ENCODE measurements at places on chromosomes 5 and 9.

- DNase-seq = no peak
Measured at GRCh38 chr5:110209401-110209800, 517.1 kb downstream of the TMEM232 start.

GRCh38 chr5:95035891-95036685 is 248.8 kb downstream of the MCTP1 start:
- no peak for DNase-seq

- DNase-seq = no peak
Measured at GRCh38 chr5:44199408-44199807, 189.8 kb downstream of the FGF10 start.

- no peak for DNase-seq
Measured at GRCh38 chr5:107933326-107933725, 262.6 kb upstream of the EFNA5 start.

- no peak for DNase-seq
Measured at GRCh38 chr9:88661759-88662158, 126.8 kb downstream of the NXNL2 start.

- no peak for DNase-seq
Measured at GRCh38 chr5:132215329-132215728, 12.3 kb downstream of the P4HA2 start.

DNA sequence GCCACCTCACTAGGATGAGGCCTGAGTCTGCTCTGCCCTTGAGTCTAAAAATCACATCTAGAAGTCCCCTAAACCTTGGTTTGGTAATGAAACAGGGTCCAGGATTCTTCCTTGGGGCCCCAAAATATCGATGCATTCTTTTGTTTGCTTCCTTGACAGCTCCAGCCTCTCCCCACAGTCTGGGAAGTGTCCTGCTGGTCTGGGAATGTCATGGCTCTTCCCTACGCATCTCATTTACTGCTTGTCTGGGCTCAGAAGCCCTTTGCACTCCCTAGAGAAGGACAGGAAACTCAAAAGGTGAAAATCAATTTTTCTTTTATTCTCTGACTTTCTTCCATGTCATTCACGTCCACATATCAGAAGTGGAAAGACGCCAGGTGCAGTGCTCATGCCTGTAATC is 115.8 kb downstream of the DRD1 start:
- DNase-seq = no peak

DNA sequence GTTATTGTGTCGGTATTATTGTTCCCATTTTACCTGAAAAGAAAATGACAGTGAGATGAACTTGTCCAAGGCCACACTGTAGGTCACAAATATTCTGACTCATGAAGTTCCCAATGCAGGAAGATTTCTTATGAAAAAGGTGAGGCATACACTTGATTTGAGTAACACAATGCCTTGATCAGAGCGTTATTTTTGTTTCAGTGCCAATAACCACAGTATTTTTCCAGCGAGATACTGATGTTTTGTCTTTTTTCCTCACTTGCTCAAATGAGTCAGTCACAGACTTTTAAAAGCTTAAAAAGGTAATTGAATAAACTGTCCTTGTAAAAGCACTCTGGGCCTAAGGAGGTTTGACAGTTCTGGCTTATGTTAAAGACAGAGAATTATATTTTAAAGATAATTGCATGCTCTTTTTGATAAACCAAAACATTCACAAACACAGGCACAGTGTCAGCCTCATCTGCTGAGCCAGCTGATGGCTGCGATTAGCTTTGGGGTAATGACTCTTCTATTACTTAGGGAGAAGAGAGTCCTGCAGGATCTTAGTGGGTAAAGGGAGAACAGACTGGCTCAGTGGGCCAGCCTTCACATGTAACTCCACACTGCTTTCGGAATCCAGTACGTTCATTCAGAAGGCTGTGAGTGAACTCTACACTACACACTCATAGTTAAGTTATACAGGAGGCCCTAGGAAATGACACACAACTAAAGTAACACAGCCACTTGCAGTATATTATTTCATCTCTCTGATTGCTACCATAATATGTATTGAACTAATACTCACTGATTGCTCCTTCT is 165.5 kb upstream of the CD180 start:
- DNase-seq = no peak

DNA sequence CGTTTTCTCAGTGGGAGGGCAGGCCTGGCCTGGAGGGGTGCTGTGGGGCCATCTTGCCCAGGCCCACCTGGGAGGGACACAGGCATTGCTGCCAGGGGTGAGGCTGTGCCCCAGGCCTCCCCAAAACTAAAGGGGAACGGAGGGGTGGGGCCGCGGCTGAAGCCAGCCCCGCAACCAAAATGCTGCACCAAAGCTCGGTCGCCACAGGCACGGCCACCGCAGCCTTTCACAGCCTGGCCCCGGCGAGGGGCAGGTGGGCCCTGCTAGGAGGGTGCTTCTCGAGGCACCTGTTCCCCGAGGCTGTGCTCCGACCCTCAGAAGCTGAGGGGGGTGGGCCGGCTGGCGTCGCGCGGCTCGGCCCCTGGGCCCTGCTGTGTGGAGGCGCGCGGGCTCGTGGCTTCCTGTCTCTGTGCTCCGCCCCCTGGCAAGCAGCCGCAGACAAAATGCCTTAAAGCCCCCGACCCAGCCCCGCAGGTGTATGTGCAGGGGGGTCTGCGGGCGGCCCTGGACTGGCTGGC is 57.6 kb downstream of the JAK2 start:
- no peak for DNase-seq

DNA sequence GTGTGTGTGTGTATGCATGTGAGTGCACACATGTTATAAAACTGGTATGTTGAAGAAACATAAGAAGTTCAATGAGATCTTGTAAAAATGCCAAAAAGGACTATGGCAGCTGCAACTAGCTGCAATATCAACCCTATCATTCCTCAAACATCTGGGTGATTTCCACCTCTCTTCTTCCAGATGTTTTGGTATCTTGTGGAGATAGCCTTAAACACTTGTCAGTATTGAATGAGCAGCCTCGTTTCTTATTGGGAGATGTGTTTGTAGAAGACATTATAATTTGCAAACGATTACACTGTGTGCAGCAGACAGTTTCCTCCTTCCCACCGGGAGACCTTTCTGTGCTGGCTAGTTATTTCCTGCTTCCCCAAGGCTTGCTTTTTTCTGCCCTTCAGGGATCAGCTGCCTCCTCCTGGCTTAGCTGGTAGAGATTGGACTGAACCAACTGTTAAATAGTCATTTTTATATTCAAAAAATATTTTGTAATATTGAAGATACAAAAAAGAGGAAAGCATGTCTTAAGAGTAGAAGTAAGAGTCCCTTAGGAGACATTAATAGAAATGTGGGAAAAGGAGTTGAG is 168.4 kb upstream of the MPDZ start:
- no peak for DNase-seq

DNA sequence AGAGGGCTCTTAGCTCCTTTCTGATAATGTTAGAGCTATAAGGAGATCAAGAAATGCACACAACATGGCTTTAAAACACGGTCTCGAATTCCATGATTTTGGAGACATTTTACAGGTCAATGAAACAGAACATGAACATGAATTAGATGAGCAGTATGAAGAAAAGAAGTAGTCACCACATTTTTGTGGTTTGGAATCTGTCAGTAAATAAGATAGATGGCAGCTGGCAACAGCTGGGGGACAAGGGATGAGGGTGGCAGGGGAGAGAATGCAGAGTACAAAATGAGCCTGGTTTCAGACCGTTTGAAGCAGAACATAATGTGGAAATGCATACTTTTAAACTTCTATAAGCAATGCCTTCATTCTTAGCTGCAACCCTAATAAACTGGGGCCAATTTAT is 107.1 kb downstream of the OXCT1 start:
- DNase-seq = no peak

DNA sequence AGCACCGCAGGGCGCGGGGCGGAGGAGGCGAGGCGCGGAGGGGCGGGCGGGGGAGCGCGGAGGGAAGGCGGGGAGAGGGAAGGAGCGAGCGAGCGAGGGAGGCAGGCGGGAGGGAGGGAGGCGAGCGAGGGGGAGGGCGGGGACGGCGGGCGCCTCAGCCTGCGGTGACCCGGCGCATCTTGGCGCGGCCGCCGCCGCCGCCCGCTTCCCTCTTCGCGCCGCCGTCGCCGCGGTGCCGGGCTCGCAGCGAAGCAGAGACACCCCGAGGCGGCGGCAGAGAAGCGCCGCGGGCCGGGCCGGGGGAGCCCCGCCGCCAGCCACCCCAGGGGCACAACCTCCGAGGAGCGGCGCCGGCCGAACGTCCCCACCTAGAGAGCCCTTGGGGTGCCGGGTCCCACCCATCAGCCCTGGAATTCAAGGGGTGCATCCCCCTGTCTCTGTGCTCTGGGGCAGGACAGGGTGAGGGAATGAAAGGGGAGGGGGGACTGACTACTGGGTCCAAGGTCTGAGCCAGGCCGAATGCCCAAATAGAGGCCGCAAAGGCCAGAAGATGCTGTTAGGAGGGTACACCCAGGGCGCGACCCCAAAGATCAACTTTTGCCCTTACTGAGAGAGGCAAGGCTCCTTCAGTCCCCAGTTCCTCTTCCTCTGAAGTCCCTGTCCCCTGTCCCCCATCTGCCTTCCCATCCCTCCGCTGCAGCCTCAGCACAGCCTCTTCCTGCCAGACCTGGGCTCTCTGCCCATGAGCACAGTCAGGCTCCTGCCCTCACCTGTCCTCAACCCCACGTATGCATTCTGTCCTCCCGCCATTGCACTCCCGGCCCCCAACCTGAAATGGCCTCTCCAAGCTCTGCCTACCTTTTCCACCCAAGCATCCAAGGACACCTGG is at the start of gene ADAMTS2:
Gene ADAMTS2, minus strand, starts transcription at position 29 of the 889 bp plus-strand sequence. CDS start 133 bp downstream, outside the sequence.
- no peak for DNase-seq

DNA sequence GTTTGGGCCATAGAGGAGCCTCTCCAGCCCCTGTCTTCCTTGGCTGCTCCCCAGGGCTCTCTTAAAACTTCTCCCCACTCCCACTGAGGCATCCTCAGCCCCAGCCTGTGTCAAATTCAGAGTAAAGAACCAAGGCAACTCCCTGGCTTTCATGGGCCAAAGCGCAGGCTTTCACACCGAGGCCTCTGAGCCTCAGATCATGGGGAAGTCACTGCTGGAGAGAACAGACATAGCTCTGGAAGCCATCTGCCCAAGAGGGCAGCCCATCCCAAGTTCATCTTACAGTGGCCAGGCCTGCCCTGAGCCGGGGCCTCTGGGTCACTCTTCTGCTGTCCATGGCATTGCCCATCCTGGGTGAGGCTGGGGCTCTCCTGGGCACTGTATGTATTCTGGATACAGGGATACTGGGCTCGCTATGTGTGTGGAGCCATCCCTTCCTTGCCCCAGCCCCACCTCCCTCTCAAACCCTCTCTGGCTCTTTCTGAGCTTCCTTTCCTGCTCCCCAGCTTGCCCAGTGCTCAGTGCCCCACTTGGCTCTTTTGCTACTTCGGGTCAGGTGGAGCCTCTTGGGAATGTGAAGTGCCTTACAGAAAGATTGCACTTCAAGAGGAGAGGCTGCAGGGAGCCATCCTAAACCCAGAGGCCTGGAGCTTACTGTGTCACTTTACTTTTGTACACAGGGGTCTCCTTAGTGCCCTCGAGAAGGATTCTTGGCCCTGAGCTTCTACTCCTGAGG is 33.0 kb downstream of the TGFBI start:
- DNase-seq = no peak

GRCh38 chr5:14420101-14420811 is 161.3 kb upstream of the OTULINL start:
- no peak for DNase-seq

DNA sequence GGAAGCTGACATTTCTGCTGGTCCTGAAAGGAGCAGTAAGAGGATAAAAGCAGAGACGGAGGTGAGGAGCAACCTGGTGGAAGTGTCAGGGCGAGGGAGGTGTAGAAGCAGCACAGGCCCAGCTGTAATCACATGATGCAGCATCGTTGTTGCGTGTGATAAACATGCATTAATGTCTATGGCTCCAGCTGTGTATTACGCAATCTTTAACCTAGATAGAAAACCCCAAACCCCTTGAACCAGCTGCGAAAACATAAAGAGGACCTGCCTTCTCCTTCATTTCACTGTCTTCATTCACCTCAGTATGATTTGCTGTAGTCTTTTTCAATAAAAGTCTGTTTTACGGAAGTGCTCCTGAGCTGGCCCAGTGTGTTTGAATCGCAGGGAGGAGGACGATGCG is 162.9 kb downstream of the NTRK2 start:
- DNase-seq = no peak

DNA sequence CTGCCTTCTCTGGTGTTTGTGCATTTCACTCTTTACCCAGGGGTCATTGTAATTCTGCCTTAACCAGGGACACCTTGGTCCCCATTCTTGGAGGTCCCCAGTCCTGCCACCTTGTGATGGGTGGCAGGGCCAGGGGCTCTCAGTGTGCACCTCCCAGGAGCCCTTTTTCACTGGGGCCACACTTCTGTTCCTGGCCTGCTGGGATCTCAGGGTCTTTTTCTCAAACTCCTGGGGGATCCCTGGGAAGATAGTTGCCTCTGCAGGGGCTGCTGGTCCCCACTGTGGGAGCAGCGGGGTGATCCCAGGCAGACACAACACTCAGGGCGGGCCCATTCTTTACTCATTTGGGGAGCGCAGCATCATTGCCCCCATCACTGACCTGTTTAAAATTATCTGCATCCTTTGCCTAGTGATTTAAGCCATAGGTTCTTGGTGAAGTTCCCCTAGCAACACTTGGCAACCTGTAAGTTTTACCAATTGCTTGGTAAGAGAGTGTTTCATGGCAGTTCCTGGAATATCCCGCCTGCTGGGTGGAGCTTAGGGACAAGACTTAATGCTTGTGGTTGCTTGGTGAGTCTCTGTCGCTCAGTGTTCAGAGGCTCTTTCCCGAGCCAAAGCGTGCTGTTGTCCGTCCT is 15.7 kb downstream of the PHF2 start:
- no peak for DNase-seq

DNA sequence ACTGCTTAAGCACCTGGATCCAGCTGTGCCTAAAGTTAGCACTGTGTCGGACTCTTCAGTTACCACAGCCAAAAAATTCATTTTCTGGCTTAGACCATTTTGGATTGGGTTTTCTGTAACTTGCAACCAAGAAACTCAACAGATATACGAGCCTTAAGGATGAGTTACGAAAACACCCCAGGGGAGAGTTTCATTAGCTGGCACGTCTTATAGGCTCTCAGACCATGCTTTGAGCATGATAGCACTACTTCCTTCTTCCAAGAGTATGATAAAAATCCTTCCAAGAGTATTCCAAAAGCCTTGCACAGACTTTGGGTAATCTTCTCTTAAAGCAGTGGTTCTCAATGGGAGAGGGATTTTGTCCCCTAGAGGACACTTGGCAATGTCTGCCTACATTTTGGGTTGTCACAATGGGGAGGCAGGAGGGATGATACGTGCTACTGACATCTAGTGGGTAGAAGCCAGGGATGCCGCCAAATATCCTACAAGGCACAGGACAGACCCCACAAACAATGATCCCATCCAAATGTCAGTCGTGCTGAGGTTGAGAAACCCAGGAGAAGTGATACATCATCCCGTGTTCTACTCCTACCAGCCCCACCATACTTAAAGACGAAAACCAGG is 64.8 kb downstream of the SMIM23 start:
- DNase-seq = no peak

All from T-helper 1 cell (primary cell).